Activated CD4-positive, alpha-beta memory T cell treated with anti-CD3 and anti-CD28 coated beads, Interleukin-2, amount 10 ng/mL, durations not matched to agents 7 days and 5 days (primary cell): ENCODE measurements at places on chromosomes 6 and 20. TPM values are rescaled to one million over a fixed set of nuclear protein-coding genes. Genes with fewer than 3 reads are reported as not detected.

The MGME1 gene
- 56.7 TPM for total RNA-seq

The LRRN4 gene
- total RNA-seq: not detected

The PTCHD4 gene
- total RNA-seq: not detected

- no peak overlapping the region for H3K4me3 ChIP-seq
- no peak overlapping the region for H3K27ac ChIP-seq
- no peaks in the 10 kb centered on the region for H3K4me1 ChIP-seq
- H3K27me3 ChIP-seq: peaks cover 17% of the 10 kb centered on the region
Measured at GRCh38 chr20:44800391-44801046, 9.8 kb downstream of the RIMS4 start.

GRCh38 chr6:105382496-105382895 is 20.4 kb downstream of the PREP start:
- H3K36me3 ChIP-seq: peaks cover 20% of the 10 kb centered on the region
- H3K4me3 ChIP-seq: no peak overlapping the region
- H3K27me3 ChIP-seq: no peaks in the 10 kb centered on the region
- DNase-seq: no peak
- no peak overlapping the region for H3K27ac ChIP-seq

- H3K4me1 ChIP-seq: peaks cover 9% of the 10 kb centered on the region
- no peak overlapping the region for H3K27ac ChIP-seq
- H3K36me3 ChIP-seq: no peaks in the 10 kb centered on the region
- H3K4me3 ChIP-seq: no peak overlapping the region
- no peaks in the 10 kb centered on the region for H3K27me3 ChIP-seq
Measured at GRCh38 chr20:38790200-38791053, 15.1 kb upstream of the PPP1R16B start.

- no peak for DNase-seq
- H3K27me3 ChIP-seq: no peaks in the 10 kb centered on the region
- no peaks in the 10 kb centered on the region for H3K36me3 ChIP-seq
- no peak overlapping the region for H3K4me3 ChIP-seq
- no peak overlapping the region for H3K27ac ChIP-seq
Measured at GRCh38 chr6:122068291-122068769, 331.1 kb upstream of the HSF2 start.

GRCh38 chr6:91751526-91751925 is 1164.7 kb upstream of the MAP3K7 start:
- H3K4me1 ChIP-seq: no peaks in the 10 kb centered on the region
- no peaks in the 10 kb centered on the region for H3K27me3 ChIP-seq
- H3K4me3 ChIP-seq: no peak overlapping the region
- no peaks in the 10 kb centered on the region for H3K36me3 ChIP-seq
- DNase-seq: no peak

- H3K4me3 ChIP-seq: no peak overlapping the region
- DNase-seq: no peak
- H3K27me3 ChIP-seq: peaks cover 49% of the 10 kb centered on the region
- H3K36me3 ChIP-seq: peaks cover 16% of the 10 kb centered on the region
- H3K4me1 ChIP-seq: peaks cover 22% of the 10 kb centered on the region
Measured at GRCh38 chr6:28402197-28402596, 2.6 kb upstream of the ZSCAN12 start.
